ENCODE measurements at places on chromosomes 5 and 9.

DNA sequence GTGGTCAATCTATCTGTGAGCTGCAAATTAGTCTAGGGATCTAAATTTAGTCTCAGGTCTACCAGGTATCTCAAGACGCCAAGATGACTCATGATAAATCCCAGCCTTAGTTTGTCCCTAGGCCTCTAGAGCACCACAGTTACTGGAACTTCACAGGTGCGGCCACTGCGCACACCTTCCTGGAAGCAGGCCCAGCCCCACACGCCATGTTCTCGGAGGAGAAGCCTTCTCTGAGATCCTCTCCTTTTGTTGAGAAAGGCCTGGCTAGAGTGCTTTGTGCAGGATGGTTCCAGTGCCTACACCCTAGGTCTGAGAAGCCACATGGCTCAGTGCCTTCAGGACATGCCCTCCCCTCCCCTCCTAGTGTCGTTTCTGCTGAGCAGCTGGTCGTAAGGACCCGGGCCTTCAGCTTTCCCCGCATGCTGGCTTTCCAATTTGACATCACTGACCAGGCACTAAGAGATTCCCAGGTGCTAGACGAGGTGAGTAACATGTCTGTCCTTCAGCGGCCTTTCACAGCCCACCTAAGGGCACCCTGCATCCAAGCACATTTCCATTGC lies 51.9 kb downstream of the IPPK start:
- DNase-seq, result no peak

GRCh38 chr5:72224946-72225463 lies 95.0 kb downstream of the MRPS27 start:
- no peak for DNase-seq

- no peak for DNase-seq
Observed at GRCh38 chr9:93154293-93154903, 20.3 kb upstream of the NINJ1 start.

DNA sequence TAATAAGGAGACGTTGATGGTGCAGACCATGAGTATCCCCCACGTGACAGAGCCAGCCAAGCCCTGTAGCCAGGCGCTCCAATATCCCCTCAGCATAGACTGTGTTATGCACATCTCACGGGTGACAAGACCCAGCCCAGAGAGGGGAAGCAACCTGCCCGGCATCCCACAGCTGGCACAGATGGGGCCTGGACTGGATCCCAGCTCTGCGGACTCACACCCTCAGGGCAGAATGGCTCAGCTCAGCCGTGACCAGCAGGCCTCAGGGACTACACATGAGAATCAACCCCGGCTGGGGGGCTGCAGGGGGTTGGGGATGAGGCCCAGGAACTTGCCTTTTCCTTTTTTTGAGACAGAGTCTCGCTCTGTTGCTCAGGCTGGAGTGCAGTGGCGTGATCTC lies 11.7 kb downstream of the FIBCD1 start:
- no peak for DNase-seq

GRCh38 chr9:121281614-121282276 lies 13.8 kb downstream of the GSN start:
- DNase-seq, result no peak

DNA sequence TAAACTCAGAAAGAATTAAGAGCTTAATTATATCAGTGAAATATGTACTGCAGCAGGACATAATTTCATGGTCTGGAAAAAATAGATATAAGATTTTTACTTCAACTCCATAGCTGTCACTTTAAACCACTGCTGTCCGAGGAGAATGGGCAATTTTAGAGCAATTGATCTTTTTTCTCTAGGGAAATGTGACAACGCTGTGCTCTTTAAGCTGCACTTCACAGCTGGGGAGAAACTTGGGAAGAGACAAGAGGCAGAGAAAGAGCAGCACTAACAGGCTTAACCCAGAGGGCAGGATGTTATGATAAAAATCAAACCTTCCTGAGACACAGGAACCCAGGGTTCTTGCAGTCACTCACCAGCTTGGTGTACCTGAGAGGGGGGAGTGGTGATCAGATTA lies 92.0 kb downstream of the SPOCK1 start:
- DNase-seq, result no peak

DNA sequence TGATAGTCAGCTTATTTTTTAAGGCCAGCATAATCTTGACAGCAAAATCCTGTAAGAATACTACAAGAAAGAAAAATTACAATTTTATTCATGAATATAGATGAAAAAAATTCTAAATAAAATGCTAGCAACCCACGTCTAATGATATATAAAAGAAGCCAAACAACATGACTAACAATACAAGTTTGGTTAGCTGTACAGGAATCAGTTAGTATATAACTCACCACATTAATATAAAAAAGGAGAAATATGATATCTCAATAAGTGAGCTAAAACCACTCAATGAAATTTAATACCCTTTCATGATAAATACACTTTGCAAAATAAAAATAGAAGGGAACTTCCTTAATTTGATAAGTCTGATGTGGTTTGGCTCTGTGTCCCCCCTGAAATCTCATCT lies 139.7 kb upstream of the MAN2A1 start:
- DNase-seq, result no peak

DNA sequence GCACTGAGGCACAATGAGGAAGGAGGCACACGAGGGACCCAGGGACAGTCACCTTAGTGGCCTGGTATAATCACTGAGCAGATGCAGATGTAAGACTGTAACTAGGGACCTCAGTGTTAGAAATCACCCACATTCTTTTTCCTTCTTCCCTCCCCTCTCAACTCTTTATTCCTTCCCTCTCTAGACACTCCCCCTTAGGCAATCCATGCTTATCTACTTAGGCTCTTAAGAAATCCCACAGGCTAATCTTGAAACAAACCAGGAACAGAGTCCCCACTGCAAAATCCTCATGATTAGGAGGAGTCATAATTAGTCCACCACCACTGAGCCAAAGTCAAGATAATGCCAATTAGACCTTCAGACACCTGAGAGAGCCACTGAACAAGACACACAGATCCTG lies 84.7 kb downstream of the ELAVL2 start:
- no peak for DNase-seq

DNA sequence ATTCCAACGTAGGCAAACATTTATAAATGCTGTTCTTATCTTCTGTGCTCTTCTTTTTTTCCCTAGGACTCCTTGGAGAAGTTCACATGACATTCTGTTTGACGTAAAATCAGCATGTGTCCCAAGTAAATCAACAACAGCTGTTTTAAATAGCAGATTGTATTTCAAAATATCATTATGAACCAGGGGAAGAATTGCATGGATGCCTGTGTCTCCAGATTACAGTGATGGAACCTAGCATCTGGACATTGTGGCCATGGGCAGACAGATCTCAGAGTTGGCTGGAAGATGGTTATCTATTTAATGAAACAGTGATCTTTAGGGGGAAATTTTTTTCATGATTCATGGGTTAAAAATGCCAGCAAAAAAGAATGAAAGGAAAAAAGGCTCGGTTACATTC lies 222.0 kb downstream of the MAN2A1 start:
- no peak for DNase-seq

GRCh38 chr9:125617087-125617486 lies 89.9 kb downstream of the MAPKAP1 start:
- DNase-seq, result no peak

DNA sequence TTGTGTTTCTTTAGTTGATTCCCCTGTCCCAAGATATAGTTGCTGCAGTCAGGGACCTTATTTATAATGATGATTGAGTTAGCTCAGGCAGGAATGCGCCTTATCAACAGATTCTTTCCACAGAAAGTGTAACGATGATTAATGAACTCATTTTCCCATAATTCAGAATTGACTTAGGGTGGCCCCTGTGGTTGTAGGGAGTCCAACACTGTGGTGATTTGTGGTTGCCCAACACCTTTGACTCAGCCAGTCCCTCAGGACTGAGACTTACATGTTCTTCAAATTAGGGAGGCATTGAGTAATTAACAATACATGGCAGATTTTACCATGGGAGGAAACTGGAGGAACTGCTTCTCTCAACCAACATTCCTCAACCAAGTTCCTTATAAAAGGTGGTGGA lies 221.9 kb downstream of the GABRG2 start:
- DNase-seq, result no peak
